ENCODE measurements at places on chromosomes 3 and 15.
A peak's percentile ranks its signal among the peaks of the same experiment; 100 is the strongest.

- H3K36me3 ChIP-seq, result peaks cover 8% of the 10 kb centered on the region
- DNase-seq, result no peak
- no peak overlapping the region for H3K27ac ChIP-seq
- H3K27me3 ChIP-seq, result no peaks in the 10 kb centered on the region
- H3K4me1 ChIP-seq, result no peaks in the 10 kb centered on the region
Measured at GRCh38 chr15:84643838-84644237, 10.2 kb downstream of the WDR73 start.

DNA sequence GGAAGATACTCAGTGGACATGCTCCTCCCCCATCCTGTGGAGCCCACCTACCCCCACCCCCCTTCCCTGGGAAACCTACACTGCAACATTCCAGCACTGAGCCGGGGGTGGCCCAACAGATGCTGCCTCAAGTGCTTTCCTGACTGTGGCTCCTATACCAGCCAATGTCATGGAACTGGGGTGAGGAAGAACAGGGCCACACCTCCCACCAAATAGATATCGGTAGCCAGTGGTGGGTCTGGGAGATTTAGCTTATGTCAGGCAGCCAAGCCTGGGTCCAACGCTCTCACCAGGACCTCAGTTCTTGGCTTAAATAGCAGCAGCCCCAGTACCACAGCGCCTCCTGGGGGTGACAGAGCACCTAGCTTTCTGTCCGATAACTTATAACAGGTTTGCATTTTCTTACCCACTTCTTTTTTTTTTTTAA, 30.3 kb downstream of the CDC25A start:
- H3K36me3 ChIP-seq, result no peaks in the 10 kb centered on the region
- DNase-seq, result peak; percentile 85
- H3K27me3 ChIP-seq, result no peaks in the 10 kb centered on the region

GRCh38 chr3:175948041-175948440, 1088.9 kb downstream of the NAALADL2 start:
- H3K36me3 ChIP-seq, result no peaks in the 10 kb centered on the region
- no peak for DNase-seq
- H3K4me3 ChIP-seq, result no peak overlapping the region
- H3K4me1 ChIP-seq, result no peaks in the 10 kb centered on the region
- no peaks in the 10 kb centered on the region for H3K27me3 ChIP-seq
- no peak overlapping the region for H3K27ac ChIP-seq

GRCh38 chr3:15726881-15727280, 70.9 kb downstream of the ANKRD28 start:
- H3K4me1 ChIP-seq, result no peaks in the 10 kb centered on the region
- H3K4me3 ChIP-seq, result no peak overlapping the region
- H3K27ac ChIP-seq, result no peak overlapping the region

DNA sequence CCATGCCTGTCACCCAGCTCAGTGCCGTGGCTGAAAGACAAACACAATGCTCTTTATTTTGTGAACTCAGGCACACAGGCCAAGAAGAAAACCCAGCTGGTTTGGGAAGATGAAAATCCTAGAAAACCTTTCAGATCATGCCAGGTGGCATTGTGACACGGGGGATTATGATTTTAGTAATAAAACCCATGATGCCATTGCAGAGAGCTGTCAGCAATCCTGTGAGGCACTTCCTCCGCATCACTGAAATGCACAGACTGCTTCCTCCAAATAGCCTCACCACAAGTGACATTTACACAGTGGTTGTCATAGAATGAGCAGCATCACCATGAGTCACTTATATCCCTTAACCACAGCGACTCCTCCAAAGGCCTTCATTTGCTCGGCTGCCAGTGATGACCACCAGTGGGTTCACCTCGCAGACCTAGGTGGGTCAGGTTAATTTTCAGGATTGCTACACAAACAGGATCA, 22.7 kb downstream of the ABHD6 start:
- H3K36me3 ChIP-seq, result no peaks in the 10 kb centered on the region
- H3K27me3 ChIP-seq, result no peaks in the 10 kb centered on the region
- H3K27ac ChIP-seq, result no peak overlapping the region

GRCh38 chr3:110623571-110623970, 448.0 kb upstream of the NECTIN3 start:
- no peak overlapping the region for H3K4me3 ChIP-seq
- no peak for DNase-seq
- no peaks in the 10 kb centered on the region for H3K36me3 ChIP-seq
- H3K27me3 ChIP-seq, result no peaks in the 10 kb centered on the region
- no peaks in the 10 kb centered on the region for H3K4me1 ChIP-seq

- no peaks in the 10 kb centered on the region for H3K36me3 ChIP-seq
- H3K27ac ChIP-seq, result peak overlapping the region; percentile 70
- peak; percentile 59 for DNase-seq
- peaks cover 10% of the 10 kb centered on the region for H3K4me1 ChIP-seq
- H3K4me3 ChIP-seq, result no peak overlapping the region
Measured at GRCh38 chr3:169244119-169244864, 419.2 kb downstream of the MECOM start.

- no peak overlapping the region for H3K4me3 ChIP-seq
- H3K27ac ChIP-seq, result no peak overlapping the region
- H3K4me1 ChIP-seq, result no peaks in the 10 kb centered on the region
- H3K36me3 ChIP-seq, result no peaks in the 10 kb centered on the region
- no peaks in the 10 kb centered on the region for H3K27me3 ChIP-seq
- no peak for DNase-seq
Measured at GRCh38 chr3:115165266-115165665, 18.2 kb upstream of the ZBTB20 start.

DNA sequence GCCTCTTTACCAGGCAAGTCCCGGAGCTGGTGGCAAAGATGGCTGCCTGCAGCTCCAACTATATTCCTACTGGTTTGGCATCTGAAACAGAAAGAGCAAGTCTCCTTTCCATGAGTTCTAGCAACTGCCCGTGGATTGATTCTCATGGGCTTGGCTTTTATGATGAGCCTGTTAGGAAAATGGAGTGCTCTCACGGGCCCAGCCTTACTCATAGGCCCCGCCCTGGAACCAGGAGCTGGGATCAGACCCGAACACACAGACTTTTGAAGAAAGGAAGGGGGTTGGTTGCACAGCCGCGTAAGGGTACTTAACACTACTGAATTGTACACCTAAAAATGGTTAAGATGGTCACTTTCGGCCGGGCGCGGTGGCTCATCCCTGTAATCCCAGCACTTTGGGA, 2.9 kb downstream of the NRROS start:
- H3K27me3 ChIP-seq, result no peaks in the 10 kb centered on the region
- H3K27ac ChIP-seq, result no peak overlapping the region
- no peaks in the 10 kb centered on the region for H3K36me3 ChIP-seq
- no peak for DNase-seq

DNA sequence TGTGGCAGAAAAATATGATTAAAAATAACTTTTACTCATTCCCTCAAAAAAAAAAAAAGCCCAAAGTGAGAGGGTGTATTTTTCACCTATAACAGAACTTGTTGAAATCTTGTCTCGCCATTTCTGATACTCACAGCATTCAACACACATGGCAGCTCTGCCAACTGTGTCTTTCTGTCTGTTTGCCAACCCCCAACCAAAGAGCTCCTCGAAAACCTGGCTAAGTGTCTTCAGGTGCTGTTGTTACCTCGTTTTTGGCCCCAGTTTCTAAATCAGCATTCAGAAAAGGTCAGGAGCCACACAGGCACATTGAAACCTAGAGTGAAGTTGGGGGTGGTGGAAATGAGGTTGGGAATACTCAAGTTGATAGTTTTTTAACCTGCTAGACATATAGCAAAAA, 123.5 kb downstream of the TMEM108 start:
- H3K27ac ChIP-seq, result no peak overlapping the region
- H3K4me1 ChIP-seq, result no peaks in the 10 kb centered on the region
- H3K27me3 ChIP-seq, result no peaks in the 10 kb centered on the region
- DNase-seq, result no peak
- no peaks in the 10 kb centered on the region for H3K36me3 ChIP-seq
- no peak overlapping the region for H3K4me3 ChIP-seq

GRCh38 chr3:89300526-89300925, 193.1 kb downstream of the EPHA3 start:
- no peaks in the 10 kb centered on the region for H3K36me3 ChIP-seq
- no peak overlapping the region for H3K27ac ChIP-seq
- no peak overlapping the region for H3K4me3 ChIP-seq
- H3K4me1 ChIP-seq, result no peaks in the 10 kb centered on the region

DNA sequence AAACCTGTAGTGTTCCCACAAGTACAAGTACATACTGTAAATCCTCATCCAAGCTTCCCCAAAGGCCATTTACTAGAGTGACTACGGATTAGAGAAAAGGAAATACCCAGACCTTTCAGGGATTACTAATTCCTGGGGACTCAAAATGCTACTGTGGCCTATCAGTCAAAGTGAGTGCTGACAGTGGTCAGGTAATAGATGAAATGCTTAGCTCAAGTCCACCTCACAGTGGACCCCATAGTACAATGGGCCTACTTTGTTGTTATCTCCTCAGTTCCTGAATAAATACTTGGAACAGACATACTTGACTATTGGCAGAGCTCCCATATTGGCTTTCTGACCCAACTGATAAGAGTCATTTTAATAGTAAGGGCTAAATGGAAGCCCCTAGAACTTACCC, 61.6 kb downstream of the MAP4 start:
- no peaks in the 10 kb centered on the region for H3K4me1 ChIP-seq
- H3K27ac ChIP-seq, result no peak overlapping the region
- DNase-seq, result no peak
- H3K36me3 ChIP-seq, result no peaks in the 10 kb centered on the region
- no peaks in the 10 kb centered on the region for H3K27me3 ChIP-seq
- no peak overlapping the region for H3K4me3 ChIP-seq

DNA sequence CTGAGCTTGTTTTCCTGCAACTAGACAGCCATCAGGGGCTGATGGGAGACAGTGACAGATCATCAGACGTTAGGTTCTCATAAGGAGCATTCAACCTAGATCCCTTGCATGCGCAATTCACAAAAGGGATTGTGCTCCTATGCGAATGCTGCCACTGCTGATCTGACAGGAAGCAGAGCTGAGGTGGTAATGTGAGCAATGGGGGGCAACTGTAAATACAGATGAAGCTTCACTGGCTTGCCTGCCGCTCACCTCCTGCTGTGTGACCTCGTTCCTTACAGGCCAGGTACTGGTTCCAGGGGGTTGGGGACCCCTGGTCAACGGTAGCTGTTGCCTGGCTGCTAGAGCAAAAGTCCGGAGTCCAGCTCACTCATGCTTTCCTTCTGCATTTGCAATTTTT, 26.4 kb upstream of the KCNAB1 start:
- no peak overlapping the region for H3K27ac ChIP-seq
- peak; percentile 38 for DNase-seq
- no peak overlapping the region for H3K4me3 ChIP-seq
- H3K4me1 ChIP-seq, result no peaks in the 10 kb centered on the region

- no peak overlapping the region for H3K4me3 ChIP-seq
- H3K4me1 ChIP-seq, result no peaks in the 10 kb centered on the region
- H3K27me3 ChIP-seq, result no peaks in the 10 kb centered on the region
- no peaks in the 10 kb centered on the region for H3K36me3 ChIP-seq
- no peak for DNase-seq
- H3K27ac ChIP-seq, result no peak overlapping the region
Measured at GRCh38 chr15:58318517-58318916, 113.3 kb upstream of the LIPC start.

DNA sequence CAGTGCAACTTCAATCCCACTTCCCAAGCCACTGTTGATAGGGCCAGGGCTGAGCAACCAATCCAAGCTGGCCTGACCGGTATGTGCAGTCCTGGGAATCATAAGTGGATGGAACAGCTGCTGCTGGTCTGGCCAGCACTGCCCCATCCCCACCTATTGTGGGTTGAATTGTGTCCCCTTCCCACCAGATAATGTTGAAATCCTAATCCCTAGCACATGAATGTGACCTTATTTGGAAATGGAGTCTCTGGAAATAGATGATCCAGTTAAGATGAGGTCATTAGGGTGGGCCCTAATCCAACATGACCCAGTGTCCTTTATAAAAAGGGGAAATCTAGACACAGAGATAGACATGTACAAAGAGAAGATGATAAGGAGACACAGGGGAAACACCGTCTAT, 13.7 kb upstream of the PDIA5 start:
- no peaks in the 10 kb centered on the region for H3K27me3 ChIP-seq
- H3K27ac ChIP-seq, result no peak overlapping the region
- no peaks in the 10 kb centered on the region for H3K36me3 ChIP-seq
- H3K4me1 ChIP-seq, result no peaks in the 10 kb centered on the region
- no peak for DNase-seq

DNA sequence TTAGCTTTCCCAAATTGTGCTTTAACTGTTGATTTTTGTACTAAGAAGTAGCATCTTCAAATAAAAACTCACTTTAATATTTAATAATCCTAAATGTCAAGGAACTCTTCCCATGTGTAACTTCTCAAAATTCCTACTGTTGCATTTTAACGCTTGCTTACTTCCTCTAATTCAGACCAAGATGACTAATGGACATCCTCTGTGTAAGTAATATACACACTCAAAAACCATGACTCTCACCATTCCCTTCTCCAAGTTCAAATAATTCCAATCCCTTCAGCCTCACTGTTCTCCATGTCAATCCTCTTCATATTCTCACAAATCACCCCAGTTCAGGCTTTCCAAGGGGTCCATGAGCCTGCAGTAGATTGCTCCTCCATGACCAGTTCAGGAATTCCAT, 13.0 kb downstream of the MRPL46 start:
- H3K27me3 ChIP-seq, result no peaks in the 10 kb centered on the region
- H3K27ac ChIP-seq, result no peak overlapping the region
- peaks cover 12% of the 10 kb centered on the region for H3K36me3 ChIP-seq
- H3K4me1 ChIP-seq, result peaks cover 4% of the 10 kb centered on the region

- peak overlapping the region; percentile 62 for H3K27ac ChIP-seq
- H3K36me3 ChIP-seq, result peaks cover 8% of the 10 kb centered on the region
- H3K27me3 ChIP-seq, result no peaks in the 10 kb centered on the region
- DNase-seq, result no peak
- H3K4me3 ChIP-seq, result no peak overlapping the region
Measured at GRCh38 chr3:124787476-124788195, 57.4 kb downstream of the UMPS start.

- peaks cover 3% of the 10 kb centered on the region for H3K36me3 ChIP-seq
- H3K27ac ChIP-seq, result no peak overlapping the region
- H3K4me3 ChIP-seq, result no peak overlapping the region
- H3K4me1 ChIP-seq, result no peaks in the 10 kb centered on the region
- DNase-seq, result no peak
Measured at GRCh38 chr3:113783463-113783862, 36.6 kb downstream of the ATP6V1A start.

DNA sequence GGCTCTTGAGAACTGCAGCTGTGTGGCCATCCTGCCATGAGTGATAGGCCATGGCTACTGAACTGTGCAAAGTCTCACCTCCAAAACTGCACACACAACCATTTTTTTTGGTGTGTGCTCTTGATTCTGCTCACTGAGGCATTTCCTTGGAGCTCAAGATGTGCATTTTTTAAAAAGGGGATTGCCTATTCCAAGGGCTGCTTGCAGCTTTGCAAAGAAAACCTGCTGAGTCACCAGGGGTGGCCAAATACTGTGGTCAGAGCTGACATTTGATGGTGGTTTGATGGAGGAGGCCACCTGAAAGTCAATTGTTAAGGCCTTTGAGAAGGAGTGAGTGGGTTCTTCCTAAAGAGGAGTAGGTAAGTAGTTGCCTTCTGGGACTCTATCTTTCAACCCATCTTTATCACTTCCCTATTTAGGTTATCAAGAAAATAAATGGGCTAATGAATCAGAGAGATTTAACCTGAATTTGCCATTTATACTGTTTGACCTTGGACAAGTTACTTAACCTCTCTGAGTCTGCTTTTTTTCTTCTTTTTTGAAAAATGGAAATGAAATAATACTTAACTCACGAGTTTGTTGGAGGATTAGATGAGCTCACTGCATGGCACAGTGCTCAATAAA, 87.9 kb downstream of the CHST2 start:
- peak; percentile 37 for DNase-seq
- no peaks in the 10 kb centered on the region for H3K4me1 ChIP-seq
- H3K27me3 ChIP-seq, result no peaks in the 10 kb centered on the region
- no peak overlapping the region for H3K27ac ChIP-seq

Data from kidney (tissue), 22 donors.